ENCODE measurements at places on chromosomes 3 and 15.
A peak's percentile ranks its signal among the peaks of the same experiment; 100 is the strongest.

DNA sequence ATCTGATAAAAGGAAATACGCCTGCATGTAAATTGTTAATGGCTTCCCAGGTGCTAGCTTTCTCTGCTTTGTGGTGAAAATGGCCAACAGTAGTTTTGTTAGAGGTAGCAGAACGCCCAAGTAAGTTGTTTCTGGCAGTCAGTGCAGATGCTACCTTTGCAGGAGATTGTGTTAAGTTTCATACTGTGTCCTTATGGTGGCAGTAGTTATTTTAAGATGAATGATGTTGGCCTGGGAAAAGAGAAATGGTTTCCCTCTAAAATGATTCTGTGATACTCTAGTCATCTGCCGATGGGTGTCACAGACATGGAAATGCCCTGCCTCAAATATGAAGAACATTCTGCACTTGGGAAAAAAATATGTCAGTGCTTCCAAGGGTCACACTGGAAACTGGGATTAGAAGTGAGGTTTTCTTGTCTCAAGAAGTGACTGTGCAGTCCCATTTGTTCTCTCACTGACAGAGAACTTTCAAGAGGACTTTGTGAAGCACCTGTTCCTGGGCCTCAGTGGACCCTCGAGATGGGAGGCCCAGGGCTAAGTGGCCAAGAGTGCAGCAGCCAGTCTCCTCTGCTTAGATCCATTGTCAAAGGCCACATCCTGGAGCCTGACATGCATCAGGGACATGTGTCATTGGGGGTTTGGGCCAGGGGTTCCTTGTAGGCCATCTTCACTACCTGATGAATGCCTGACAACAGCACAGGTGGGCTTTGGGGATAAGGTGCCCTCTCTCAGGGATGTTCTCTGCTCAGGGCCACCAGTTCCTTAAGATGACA lies 393.3 kb downstream of the CACNA2D3 start:
- DNase-seq = no peak

DNA sequence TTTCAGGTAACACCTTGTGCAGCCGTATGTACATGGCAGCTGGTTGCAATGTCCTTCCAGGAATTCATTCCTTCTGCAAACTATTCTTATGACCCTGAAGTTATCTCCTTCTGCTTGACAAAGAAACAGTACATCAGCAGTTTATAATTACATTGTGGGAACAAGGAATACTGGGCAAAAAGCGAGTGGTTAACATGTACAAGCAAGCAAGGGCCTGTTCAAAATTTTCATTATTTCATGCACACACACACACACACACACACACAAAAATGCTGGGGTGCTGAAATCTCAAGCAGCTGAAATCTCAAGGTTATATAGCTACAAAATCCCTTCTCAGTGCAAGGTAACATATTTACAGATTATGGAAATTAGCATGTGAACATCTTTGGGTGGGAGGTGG lies 30.7 kb downstream of the GTPBP8 start:
- DNase-seq = no peak

DNA sequence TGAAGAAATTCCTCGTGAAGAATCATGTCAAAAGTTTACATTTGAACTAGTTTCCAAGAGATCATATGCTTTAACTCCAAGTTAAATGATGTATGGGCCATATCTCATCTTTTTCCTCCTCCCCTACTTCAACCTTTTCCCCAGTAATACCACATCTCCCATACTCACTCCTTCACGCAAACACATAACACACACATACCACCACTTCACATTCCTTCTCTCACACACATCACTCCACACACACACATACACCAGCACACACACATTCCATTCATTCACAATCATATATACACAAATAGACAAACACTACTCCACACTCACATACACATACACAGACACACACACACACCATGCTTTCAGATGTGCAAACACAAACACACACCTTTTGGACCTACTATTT lies 769.0 kb upstream of the NR2F2 start:
- peak; percentile 71 for DNase-seq

DNA sequence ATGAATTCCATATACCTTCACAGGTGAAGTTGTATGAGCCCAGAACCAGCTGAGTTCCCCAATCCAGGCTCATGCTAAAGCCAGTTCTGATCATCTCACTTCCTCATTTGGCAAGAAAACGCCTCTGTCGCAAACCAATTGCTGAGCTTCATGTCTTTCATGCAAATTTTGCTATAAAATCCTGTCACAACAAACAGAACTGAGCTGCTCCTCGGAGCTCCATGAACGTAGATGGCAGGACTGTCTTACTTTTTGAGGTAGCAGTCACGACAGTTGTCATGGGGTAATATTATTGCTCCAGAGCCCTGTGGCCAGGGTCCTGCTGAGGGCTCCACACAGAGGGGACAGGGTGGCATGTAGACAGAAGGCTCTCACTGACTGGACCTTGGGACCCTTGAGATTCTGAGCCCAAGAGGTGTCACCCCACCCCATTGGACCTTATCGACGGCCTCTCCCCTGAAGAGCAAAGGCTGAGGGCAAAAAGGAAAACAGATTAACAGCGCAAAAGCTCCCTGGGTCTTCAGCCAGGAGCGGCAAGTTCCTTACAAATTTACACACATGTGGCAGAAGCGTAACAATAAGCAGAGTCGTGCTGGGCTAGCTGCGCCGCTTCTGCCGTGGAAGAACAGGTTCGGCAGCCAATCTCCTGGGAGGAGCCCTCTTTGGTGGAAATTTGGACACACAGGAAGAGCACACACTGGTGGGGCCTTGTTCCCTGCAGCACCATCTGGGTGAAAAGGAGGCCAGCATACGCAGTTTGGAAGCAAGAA lies 249.2 kb downstream of the OPA1 start:
- no peak for DNase-seq

DNA sequence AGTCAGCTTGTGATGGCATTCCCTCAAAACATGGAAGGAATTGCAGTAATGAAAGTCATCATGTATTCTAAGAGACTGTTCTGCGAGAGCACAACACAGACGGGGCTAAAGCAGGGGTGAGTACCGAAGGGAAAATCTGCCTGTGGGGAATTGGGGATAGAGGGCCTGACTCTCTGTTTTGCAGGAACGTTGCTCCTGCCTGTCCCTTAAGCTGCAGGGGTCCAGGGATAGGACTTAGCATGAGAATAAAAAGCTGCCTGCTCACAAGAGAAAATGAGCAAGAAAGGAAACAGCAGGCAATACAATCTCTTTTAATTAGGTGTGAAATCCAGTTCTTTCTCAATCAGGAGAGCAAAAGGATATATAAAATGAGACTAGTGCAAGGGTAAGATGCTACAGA lies 62.2 kb downstream of the TIGIT start:
- DNase-seq = no peak

DNA sequence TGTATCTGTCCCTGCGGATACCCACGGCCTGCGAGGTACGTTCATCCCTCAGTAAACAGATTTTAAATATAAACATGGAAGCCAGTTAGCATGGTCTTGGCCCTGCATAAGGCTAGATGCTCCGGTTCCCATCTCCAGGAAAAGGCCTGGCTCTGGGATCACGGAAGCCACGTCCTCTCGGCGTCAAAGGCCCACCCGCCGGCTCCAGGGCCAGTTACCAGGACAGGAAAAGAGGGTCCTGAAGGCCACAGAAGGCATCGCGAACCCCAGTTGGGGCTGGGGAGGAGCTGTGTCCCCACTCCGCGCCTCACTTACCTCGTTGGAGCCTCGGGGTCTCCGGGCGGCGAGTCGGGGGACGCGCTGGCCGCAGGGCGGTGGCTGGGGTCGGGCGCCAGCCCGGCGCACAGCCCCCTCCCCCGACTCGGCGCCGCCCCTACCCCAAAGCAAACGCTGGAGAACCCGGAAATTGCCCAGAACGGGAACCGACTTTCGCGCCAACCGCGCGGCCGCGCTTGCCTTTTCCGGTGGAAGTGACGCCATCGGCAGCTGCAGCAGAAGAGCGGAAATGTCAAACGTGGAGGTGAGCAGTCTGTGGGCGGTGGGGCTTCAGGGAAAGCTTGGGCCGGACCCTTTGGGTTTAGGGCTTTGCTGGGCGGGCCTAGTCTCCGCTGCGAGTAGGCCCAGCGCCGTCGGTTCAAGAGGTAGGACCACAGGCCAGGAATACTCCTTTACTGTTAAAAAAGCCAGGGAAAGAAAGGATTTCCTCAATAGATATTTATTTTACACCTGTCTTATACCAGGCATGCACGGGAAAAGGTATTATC lies at the start of gene TOPBP1:
TSS of gene TOPBP1 (minus strand) at position 488 of the 824 bp plus-strand sequence. CDS start 814 bp downstream, outside the sequence.
- DNase-seq = peak; percentile 70

- DNase-seq = no peak
Measured at GRCh38 chr15:84962955-84963354, 18.7 kb upstream of the PDE8A start.

- DNase-seq = no peak
Measured at GRCh38 chr15:43429687-43430086, 58.8 kb downstream of the TUBGCP4 start.

- DNase-seq = no peak
Measured at GRCh38 chr3:182092662-182093262, 381.0 kb downstream of the SOX2 start.

DNA sequence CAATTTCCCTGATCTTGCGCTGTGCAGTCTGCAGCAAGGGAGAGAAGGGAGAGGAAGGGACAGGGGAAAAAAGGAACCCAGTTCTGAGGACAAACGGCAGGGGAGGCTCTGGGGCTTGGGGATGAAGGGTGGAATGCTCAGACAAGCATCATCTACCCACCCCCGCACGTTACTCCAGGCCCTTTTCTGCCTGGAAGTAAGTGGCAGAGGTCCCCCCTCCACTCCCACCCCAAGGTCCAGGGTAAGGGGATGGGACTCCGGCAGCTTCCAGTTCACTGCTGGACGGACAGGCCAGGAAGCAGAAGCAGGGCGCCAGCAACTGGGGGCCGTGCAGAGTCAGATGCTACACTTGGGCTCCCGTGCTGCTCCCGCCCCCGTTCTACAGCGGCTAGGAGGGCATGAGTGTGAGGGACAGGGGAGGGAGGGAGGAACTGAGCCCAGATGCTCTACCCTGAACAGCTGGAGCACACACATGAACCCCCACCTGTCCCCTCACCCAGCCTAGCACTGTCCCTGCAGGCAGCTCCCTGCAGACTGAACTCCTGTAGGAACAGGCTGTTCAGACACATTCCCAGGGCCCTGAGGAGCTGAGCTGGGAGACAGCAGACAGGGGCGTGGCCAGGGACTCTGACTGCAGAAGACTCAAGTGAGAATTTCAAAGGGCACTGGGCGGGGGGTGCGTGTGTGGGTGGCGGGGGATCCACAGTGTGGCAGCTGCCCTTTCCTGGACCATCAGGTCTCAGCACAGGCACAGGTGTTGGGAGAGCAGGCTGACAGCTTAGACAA lies 59.7 kb downstream of the SENP2 start:
- DNase-seq = no peak

DNA sequence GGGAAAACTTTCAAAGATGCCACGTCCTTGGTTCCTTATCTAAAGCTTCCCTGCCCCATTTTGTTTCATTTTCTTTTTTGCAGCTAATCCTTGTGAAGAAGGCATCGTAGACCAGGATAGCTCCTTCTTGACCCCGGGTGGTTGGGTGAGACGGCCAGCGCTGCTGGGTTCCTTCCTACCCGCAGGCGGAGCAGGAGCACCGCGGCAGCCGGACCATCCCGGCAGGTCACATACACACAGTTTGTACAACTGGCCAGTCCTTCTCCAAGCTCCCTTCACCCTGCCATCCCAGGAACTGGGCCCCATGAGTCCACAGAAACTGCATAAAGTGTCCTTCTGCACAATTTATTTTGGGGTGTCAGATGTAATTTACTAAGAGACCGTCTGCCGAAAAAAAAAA lies 83.9 kb downstream of the MEGF11 start:
- no peak for DNase-seq

DNA sequence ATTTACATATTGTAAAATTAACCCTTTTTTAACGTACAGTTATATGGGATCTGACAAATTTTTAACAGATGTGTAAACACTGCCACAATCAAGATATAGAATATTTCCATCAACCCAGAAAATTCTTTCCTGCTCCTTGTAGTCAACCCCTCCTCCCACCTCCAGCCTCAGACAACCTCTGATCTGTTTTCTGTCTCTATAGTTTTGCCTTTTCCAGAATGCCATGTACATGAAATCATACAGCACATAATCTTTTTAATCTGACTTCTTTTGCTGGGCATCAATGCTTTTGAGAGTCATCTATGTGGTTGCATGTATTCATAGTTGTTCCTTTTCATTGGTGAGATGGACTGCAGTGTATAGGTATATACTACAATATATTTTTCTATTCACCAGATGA lies 153.0 kb downstream of the SMAD6 start:
- peak; percentile 33 for DNase-seq

- no peak for DNase-seq
Measured at GRCh38 chr3:127670761-127671522, 1.8 kb upstream of the ABTB1 start.

DNA sequence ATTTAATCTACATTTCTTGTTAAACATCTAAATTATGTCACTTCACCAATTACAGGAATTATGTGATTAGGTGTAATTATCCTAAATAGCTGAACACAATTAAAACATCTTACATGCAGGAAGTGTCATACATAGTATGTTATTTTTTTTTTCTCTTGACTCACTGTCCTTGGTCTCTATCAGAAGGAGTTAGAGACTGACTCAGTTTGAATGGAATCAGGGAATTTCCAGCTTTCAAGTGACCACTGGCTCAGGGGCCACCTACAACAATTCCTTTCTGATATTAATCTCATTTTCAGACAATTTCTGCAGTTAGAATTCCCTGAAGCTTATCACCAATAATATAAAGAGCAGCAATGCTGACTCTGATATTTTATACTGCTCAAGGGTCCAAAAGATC lies 400.7 kb downstream of the ROBO1 start:
- DNase-seq = peak; percentile 65

- no peak for DNase-seq
Measured at GRCh38 chr3:126538966-126539365, 15.0 kb downstream of the CHST13 start.

DNA sequence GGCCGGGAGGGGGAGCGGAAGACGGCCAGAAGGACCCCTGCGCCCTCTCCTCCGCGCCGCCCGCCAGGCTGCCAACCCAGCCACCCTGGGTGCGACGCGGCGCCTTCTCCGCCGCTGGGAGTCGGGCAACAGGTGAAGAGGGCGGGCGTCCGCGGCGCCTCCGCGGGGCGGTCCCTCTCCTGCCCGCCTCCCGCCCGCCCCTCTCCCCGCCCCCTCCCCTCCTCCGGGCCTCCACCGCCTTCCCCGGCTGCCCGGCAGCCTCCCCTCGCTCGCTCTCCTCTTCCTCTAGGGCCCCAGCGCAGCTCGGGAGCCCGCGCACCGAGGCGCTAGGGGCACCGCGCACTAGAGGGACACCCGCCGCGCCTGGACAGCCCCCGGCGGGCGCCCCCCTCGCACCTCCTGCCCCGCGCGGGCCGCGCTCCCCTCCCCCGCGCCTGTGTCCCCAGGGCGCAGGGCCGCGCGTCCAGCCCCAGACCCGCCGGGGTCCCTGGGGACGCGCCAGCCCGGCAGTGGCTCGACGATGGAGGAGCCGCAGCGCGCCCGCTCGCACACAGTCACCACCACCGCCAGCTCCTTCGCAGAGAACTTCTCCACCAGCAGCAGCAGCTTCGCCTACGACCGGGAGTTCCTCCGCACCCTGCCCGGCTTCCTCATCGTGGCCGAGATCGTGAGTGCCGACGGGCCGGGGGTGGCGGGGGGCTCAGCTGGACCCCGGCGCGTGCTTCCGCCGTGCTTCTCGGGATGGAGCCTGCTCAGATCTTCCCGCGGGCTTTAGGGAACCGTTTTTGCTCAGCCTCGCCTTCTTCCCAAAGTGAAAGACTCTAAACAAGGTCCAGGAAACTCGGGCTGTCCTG lies at the start of gene CMTM8:
TSS of gene CMTM8 (plus strand) at position 228 of the 854 bp plus-strand sequence. CDS start at position 521, 293 bp downstream.
- DNase-seq = peak; percentile 22

- peak; percentile 64 for DNase-seq
Measured at GRCh38 chr15:76674883-76675282, 230.3 kb downstream of the SCAPER start.

- DNase-seq = peak; percentile 9
Measured at GRCh38 chr15:47340571-47340920, 376.8 kb upstream of the SEMA6D start.

- DNase-seq = no peak
Measured at GRCh38 chr3:159277814-159278213, 476.0 kb downstream of the MFSD1 start.
